ENCODE measurements at places on chromosomes 3 and 15. TPM values are rescaled to one million over a fixed set of nuclear protein-coding genes. Genes with fewer than 3 reads are reported as not detected.

DNA sequence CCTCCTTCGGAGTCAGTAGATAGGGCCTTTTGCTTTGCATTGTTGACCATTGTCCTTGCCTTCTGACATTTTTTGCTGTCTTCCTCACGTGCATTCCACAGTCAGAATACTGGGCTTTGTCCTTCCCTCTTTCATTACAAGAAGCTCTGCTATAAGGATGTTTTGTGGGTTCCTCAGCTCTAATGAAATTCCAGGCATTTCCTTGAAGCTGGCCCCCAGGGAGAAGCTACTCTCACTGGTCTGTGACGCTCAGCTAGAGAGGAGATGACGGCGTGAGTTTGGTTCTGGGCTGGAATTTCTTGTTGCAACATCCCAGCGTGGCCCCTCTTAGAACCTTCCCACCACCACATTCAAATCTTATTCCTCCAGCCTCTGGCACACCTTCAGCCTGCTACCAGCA is 210.2 kb downstream of the TJP1 start:
- H3K27ac ChIP-seq = no peak overlapping the region
- H3K36me3 ChIP-seq = no peaks in the 10 kb centered on the region
- H3K4me1 ChIP-seq = no peaks in the 10 kb centered on the region
- no peak overlapping the region for H3K4me3 ChIP-seq
- no peaks in the 10 kb centered on the region for H3K27me3 ChIP-seq

DNA sequence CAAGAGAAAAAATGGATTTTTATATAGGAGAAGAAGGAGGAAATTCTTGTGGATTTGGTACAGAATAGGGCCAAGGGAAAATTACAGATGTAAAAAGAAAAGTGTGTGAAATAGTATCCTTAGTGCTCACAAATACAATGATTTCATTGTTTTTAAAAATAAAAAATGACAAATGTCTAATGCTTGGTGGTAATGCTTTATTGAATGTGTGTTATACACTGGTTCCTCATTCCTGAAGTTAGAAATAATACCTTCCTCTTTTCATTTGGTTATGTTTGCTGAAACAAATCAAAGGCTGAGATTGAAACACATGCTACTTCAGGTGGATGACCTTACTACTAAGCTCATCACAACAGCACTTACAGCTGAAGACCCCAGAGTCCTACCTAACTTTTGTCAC is 37.7 kb upstream of the CCR2 start:
- no peaks in the 10 kb centered on the region for H3K27me3 ChIP-seq
- no peak for DNase-seq
- H3K27ac ChIP-seq = no peak overlapping the region
- H3K36me3 ChIP-seq = no peaks in the 10 kb centered on the region
- no peak overlapping the region for H3K4me3 ChIP-seq
- no peaks in the 10 kb centered on the region for H3K4me1 ChIP-seq

GRCh38 chr3:44439499-44440295 is 37.8 kb downstream of the ZNF445 start:
- peaks cover 8% of the 10 kb centered on the region for H3K36me3 ChIP-seq
- peak overlapping the region; percentile 57 for H3K27ac ChIP-seq
- H3K4me3 ChIP-seq = no peak overlapping the region
- DNase-seq = peak; percentile 32

DNA sequence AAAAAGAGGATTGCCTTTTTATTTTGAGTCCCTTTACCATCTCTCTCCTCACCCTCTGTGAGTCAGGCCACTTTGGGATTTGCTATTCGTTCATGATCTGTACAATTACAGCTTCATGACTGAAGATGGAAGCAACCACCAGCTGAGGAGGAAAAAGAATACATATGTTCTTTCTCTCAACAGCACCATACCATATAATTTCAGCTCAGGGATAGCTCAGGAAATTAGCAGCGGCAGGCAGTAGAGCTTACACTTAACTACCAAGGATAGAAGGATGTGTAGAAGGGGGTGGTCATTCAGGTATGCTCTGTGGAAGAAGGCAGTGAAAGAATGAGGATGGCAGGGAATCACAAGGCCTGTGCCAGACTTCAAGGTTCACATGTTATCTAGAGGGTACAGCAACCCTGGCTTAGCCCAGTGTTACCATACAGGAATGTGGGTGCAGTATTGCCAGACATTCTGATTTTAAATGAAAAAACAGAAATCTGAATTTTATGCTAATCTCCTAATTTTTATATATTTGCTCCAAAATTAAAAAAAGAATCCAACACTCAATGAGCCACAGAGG is 17.9 kb downstream of the PLS1 start:
- H3K4me1 ChIP-seq = no peaks in the 10 kb centered on the region
- H3K27ac ChIP-seq = no peak overlapping the region
- DNase-seq = no peak
- H3K27me3 ChIP-seq = no peaks in the 10 kb centered on the region
- no peak overlapping the region for H3K4me3 ChIP-seq

DNA sequence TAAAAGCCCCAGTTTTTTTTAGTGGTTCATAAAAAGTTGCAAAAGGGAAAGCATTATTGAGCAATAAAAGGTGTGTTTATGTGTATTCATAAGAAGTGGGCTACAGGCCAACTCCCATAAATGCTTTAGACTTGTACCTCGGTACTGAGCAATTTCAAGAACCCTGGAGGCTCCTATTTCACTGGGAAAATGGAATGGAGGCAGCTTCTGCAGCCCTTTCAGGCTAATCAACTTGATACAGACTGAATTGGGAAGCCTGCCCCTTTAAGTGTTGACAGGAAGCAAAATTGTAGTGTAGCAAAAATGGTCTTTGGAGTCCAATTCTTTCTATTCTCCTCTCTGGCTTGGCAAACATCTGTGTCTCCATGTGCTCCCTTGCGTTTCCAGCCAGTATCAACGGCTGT is 118.8 kb downstream of the ECT2 start:
- no peaks in the 10 kb centered on the region for H3K27me3 ChIP-seq
- H3K36me3 ChIP-seq = no peaks in the 10 kb centered on the region
- H3K4me1 ChIP-seq = no peaks in the 10 kb centered on the region
- H3K27ac ChIP-seq = no peak overlapping the region
- no peak for DNase-seq

DNA sequence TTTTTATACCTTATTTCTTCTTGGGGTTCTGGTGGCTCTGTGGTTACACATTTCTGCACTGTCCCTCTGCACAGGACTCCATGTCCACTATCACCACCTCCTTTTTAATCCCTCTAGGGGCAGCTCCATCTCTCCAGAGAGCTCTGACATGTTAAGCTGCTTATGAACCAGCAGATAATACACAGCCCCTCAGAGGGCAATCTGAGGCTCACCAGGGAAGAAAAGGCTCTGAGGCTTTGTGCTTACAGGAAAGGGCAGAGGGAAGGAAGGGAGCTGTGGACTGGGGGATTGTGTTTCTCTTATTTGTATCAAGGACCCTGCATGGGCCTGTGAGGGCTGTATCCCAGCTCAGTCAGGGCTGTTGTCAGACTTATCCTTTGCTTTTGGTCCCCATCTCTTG is 164.5 kb downstream of the EPHB1 start:
- DNase-seq = no peak
- no peaks in the 10 kb centered on the region for H3K27me3 ChIP-seq
- H3K27ac ChIP-seq = no peak overlapping the region
- no peak overlapping the region for H3K4me3 ChIP-seq

DNA sequence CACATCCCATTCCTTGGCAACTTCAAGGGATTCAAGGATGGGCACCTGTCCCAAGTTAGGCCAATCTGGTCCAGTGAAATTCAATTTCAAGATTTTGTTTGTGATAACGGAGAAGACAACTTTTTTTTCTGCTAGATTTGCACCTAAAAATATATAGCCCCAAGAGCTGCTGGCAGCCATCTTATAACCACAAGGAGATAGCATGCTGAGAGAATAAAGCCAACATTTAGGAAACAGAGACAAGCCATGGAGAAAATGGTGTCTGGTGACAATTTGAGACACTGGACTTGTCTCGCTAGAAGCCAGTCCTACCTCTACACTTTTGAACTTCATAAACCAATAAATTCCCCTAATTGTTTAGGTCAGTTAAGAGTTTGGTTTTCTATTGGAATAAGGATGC is 5.4 kb downstream of the PARL start:
- no peak overlapping the region for H3K4me3 ChIP-seq
- H3K27ac ChIP-seq = no peak overlapping the region
- H3K27me3 ChIP-seq = no peaks in the 10 kb centered on the region
- peaks cover 3% of the 10 kb centered on the region for H3K36me3 ChIP-seq
- peaks cover 16% of the 10 kb centered on the region for H3K4me1 ChIP-seq

DNA sequence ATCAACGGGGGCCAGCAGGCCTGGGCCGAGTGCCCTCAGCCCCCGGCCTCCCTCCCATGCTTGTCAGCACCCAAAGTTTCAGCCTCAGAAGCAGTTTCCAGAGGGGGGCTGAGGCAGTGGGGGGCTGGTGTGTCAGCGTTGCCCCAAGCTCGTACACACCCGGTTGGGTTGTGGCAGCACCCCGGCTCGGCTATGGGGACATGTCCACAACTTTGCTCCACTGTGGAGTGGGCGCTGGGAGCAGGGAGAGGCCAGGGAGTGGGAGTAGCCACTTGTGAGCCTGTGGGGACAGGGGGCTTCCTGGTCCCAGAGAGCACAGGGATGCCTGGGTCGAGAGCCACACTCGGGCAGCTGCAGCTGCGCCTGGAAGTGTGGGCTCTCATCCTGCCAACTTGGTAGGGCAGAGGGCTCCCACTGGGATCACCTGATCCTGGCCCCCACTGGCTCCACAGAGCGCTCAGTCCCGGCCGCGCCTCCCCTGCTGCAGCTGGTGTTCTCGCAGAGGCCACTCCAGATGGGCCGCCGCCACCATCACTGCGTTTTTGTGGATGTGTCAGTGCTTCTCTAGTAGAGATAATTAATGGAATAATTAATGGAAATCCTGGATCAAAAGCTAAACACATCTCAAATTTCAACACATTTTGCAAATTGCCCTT is 75.1 kb downstream of the NR1D2 start:
- peak; percentile 2 for DNase-seq
- H3K4me1 ChIP-seq = no peaks in the 10 kb centered on the region
- H3K4me3 ChIP-seq = no peak overlapping the region
- no peaks in the 10 kb centered on the region for H3K27me3 ChIP-seq

- H3K27me3 ChIP-seq = no peaks in the 10 kb centered on the region
- DNase-seq = peak; percentile 66
- peaks cover 13% of the 10 kb centered on the region for H3K4me1 ChIP-seq
These were observed 587 bp downstream of the PIGX start for GRCh38 chr3:196712514-196713413.

- no peak for DNase-seq
- H3K4me3 ChIP-seq = no peak overlapping the region
- H3K36me3 ChIP-seq = no peaks in the 10 kb centered on the region
- H3K27ac ChIP-seq = no peak overlapping the region
These were observed 336.8 kb downstream of the DIPK2A start for GRCh38 chr3:144308396-144308795.

DNA sequence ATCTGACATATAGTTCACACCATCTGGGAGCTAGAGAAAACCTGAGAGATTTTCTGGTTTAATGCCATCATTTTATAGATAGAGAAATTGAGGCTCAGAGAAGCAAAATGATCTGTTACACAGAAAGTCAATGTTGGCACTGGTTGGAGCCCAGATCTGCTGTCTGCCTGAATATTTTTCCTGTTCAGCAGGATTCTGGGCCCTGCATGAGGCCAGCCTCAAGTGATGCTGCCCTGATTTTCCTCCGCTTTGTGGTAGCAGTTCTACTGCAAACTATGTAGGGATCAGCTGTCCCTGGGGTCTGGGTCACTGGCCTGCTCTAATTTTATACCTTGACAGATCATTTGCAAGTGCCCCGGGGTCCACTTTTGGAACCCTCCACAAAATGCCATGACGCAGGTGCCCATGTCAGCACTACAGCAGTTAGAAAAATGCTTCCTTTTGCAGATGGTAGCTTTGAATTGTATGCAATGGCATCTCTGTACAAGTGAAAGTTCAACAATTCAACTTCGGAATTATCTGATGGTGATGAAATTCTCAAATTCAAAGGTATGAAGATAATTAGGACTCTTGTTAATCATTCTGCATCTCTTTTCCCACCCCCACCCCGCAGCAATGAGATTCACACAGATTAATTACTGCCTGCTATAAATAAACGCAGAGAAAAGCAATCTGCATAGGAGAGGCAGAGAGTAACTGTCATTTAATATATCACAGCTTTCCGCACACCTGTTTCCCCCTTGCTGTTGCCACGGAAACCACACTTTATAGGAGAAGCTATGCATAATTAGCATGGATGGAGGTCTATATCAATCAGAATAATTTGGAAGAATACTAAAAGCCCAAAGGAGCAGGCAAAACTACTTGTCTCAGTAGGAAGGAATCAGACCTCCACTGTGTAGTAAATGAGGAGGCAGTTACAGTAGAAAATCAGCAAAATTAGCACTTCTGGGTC is 222.6 kb downstream of the PDCD6IP start:
- no peaks in the 10 kb centered on the region for H3K27me3 ChIP-seq
- no peaks in the 10 kb centered on the region for H3K36me3 ChIP-seq
- no peaks in the 10 kb centered on the region for H3K4me1 ChIP-seq
- H3K4me3 ChIP-seq = no peak overlapping the region

DNA sequence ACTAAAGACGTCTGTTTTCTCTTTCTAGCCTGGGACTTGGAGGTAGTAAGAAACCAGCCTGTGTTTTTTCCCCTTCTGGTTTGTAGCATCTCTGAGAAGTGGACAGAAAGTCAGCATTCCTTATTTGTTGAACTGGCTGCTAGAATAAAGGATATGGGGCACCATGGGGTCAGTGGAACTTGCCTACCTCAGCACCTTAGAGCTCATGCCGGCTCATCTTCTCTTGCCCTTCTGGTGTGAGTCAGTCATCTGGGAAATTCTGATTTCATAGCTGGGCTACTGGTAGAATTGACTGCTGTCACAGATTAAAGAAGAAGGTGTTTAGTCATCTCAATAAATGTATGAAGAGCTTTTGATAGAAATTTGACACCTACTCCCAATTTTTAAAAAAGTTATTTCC is 202.7 kb upstream of the TOPAZ1 start:
- peaks cover 15% of the 10 kb centered on the region for H3K4me1 ChIP-seq
- H3K27me3 ChIP-seq = no peaks in the 10 kb centered on the region
- no peak overlapping the region for H3K27ac ChIP-seq
- H3K4me3 ChIP-seq = no peak overlapping the region

DNA sequence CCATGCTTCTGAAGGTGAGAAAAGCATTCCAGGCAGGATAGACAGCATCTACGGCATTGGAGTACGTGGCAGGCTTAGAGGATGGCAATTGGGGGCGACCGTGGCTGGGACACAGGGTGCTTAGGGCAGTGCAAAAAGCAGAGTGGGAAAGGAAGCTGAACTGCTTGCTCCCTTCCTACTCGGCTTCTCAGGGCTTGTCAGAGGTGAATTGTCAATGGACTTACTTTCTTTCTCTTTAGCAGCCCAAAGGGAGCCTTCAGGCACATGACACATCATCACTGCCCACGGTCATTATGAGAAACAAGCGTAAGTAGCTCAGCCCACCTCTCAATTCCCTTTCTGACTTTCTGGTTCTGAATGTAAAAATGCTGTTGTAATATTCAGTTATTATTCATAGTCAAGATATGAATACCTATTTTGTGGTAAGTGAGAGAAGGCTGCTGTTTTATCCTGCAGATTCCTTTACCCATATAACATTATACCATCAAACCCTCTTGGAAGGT is 84.3 kb downstream of the KLHL25 start:
- no peaks in the 10 kb centered on the region for H3K27me3 ChIP-seq
- H3K27ac ChIP-seq = peak overlapping the region; percentile 97
- H3K36me3 ChIP-seq = peaks cover 3% of the 10 kb centered on the region
- peaks cover 72% of the 10 kb centered on the region for H3K4me1 ChIP-seq
- no peak overlapping the region for H3K4me3 ChIP-seq
- no peak for DNase-seq

GRCh38 chr3:15610082-15610759 is 8.7 kb downstream of the BTD start:
- no peaks in the 10 kb centered on the region for H3K36me3 ChIP-seq
- H3K27ac ChIP-seq = no peak overlapping the region
- H3K4me3 ChIP-seq = no peak overlapping the region
- DNase-seq = peak; percentile 15
- no peaks in the 10 kb centered on the region for H3K27me3 ChIP-seq

The CTXN2 gene
- not detected for total RNA-seq

The EPM2AIP1 gene
- total RNA-seq = 37.2 TPM
